ENCODE measurements at places on chromosomes 2 and 18. TPM values are rescaled to one million over a fixed set of nuclear protein-coding genes. Genes with fewer than 3 reads are reported as not detected.

RAB27B gene
- total RNA-seq, result 0.11 TPM

LONRF2 gene
- not detected for total RNA-seq

PLEKHH2 gene
- total RNA-seq, result not detected

MRPL53 gene
- 91.4 TPM for total RNA-seq

SLC4A5 gene
- 0.65 TPM for total RNA-seq

ATP8B1 gene
- total RNA-seq, result not detected

TCF7L1 gene
- total RNA-seq, result not detected

SERPINB4 gene
- not detected for total RNA-seq

DNA sequence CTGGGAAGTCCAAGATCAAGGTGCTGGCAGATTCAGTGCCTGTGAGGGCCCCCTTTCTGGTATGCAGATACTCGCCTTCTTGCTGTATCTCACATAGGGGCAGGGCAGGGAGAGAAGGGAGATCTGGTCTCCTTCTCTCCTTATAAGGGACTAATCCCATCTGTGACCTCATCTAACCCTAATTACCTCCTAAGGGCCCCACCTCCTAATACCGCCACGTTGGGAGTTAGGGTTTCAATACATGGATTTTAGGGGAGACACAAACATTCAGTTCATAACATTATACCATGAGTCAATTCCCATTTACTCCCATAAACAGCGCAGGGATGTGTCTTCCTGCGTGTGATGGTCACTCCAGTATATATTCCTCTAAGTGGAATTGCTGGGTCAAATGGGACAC is 73.8 kb upstream of the TXNDC2 start:
- no peaks in the 10 kb centered on the region for H3K4me1 ChIP-seq
- no peak overlapping the region for H3K27ac ChIP-seq
- H3K36me3 ChIP-seq, result no peaks in the 10 kb centered on the region
- H3K27me3 ChIP-seq, result no peaks in the 10 kb centered on the region
- DNase-seq, result no peak

- H3K4me3 ChIP-seq, result no peak overlapping the region
- no peak overlapping the region for H3K27ac ChIP-seq
- peak; percentile 53 for DNase-seq
- H3K4me1 ChIP-seq, result peaks cover 15% of the 10 kb centered on the region
These were observed 58.2 kb upstream of the NEUROD1 start for GRCh38 chr2:181738563-181738962.

GRCh38 chr2:203578759-203579643 is 43.9 kb upstream of the RAPH1 start:
- H3K4me3 ChIP-seq, result no peak overlapping the region
- H3K27ac ChIP-seq, result no peak overlapping the region
- no peaks in the 10 kb centered on the region for H3K27me3 ChIP-seq
- no peak for DNase-seq

- peaks cover 44% of the 10 kb centered on the region for H3K4me1 ChIP-seq
- H3K4me3 ChIP-seq, result no peak overlapping the region
- H3K27ac ChIP-seq, result no peak overlapping the region
- DNase-seq, result peak; percentile 74
These were observed 136.6 kb upstream of the RMP24 start for GRCh38 chr18:35835833-35836232.

DNA sequence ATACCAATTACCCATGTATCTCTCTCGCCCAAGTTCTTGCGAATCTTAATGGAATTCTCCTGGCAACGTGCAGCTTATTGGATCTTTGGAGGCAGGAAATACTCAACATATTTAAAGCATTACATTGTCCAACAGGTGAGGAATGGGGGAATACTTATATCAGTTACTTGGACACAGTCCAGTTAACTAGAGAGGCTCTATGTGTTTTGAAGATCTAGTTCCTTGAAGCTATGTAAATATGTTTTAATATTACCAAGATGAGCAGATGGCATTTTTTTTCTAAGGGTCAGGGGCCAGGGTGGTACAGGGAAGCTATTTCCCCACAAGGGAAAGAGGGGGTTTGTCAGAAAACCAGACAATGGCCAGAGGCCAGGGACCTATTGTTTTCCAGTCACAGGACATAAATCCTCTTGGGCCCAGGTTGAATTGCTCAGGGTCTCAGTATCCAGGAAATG is 26.8 kb upstream of the MC5R start:
- H3K4me1 ChIP-seq, result peaks cover 26% of the 10 kb centered on the region
- no peak overlapping the region for H3K27ac ChIP-seq
- no peak overlapping the region for H3K4me3 ChIP-seq
- H3K36me3 ChIP-seq, result no peaks in the 10 kb centered on the region
- no peak for DNase-seq

DNA sequence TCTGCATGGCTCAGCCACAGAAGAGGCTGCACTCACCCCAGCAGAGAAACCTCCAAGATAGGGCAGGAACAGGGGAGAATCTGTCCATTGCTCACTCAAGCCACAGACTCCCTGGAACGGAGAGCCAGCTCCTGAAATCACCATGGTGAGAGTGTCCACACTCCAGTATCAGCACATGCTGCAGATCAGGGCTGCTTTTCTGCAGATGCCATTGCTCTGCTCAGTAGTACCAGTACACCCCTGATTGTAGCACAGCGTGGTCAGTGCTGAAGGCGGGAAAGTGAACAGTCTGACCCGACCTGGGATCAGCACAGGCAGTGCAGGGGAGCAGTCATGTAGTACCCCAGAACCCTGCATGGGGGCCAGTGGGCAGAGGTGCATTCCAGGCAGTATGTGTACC is 73.9 kb downstream of the GYPC start:
- peaks cover 2% of the 10 kb centered on the region for H3K27me3 ChIP-seq
- DNase-seq, result no peak
- H3K4me3 ChIP-seq, result no peak overlapping the region
- no peaks in the 10 kb centered on the region for H3K4me1 ChIP-seq
- H3K36me3 ChIP-seq, result no peaks in the 10 kb centered on the region
- H3K27ac ChIP-seq, result no peak overlapping the region

- H3K27ac ChIP-seq, result no peak overlapping the region
- no peaks in the 10 kb centered on the region for H3K27me3 ChIP-seq
- DNase-seq, result no peak
- no peak overlapping the region for H3K4me3 ChIP-seq
- peaks cover 3% of the 10 kb centered on the region for H3K36me3 ChIP-seq
- no peaks in the 10 kb centered on the region for H3K4me1 ChIP-seq
These were observed 209.6 kb downstream of the HDAC4 start for GRCh38 chr2:239190921-239191885.

GRCh38 chr2:43328832-43329231 is 102.4 kb upstream of the ZFP36L2 start:
- no peaks in the 10 kb centered on the region for H3K27me3 ChIP-seq
- no peak for DNase-seq

DNA sequence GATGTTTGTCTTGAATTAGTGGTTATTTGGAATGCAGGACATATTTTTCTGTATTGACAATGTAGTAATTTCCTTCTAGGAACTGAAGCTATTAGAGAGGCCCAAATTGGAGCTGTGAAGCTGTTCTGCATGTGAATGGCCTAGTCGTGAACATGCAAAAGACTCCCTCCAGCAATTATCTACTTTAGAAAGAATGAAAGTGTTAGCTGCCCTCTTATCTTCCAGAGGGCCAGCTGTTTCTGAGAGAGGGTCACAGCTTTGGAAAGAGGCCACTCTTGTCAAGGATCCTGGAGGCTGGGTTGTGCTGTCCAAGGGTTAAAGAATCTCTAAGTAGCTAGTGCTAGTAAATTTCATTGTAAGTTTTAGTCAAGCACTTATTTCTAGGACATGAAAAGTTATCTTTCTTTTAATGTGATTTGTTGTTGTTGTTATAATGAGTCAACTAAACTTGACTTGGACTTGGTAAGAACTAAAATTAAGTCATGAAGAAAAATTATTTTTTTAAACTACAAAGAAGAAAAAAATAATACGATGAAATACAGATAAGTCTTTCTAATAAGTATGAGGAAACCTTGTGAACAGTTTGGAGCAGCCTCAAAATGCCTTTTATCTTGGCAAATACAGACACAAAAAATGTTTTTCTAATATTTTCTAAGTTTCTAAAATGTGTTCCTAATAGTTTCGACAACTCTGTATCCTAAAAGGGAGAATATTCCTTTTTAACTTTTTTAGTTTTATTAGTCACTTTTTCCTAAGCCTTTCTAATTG is 36.8 kb downstream of the DPP4 start:
- no peak for DNase-seq
- no peak overlapping the region for H3K4me3 ChIP-seq
- no peaks in the 10 kb centered on the region for H3K27me3 ChIP-seq
- no peak overlapping the region for H3K27ac ChIP-seq

- no peak overlapping the region for H3K27ac ChIP-seq
- DNase-seq, result no peak
- H3K36me3 ChIP-seq, result peaks cover 8% of the 10 kb centered on the region
- peak overlapping the region; percentile 95 for H3K4me3 ChIP-seq
- H3K4me1 ChIP-seq, result peaks cover 39% of the 10 kb centered on the region
- no peaks in the 10 kb centered on the region for H3K27me3 ChIP-seq
These were observed 878 bp downstream of the FBXO15 start for GRCh38 chr18:74146756-74147155.

DNA sequence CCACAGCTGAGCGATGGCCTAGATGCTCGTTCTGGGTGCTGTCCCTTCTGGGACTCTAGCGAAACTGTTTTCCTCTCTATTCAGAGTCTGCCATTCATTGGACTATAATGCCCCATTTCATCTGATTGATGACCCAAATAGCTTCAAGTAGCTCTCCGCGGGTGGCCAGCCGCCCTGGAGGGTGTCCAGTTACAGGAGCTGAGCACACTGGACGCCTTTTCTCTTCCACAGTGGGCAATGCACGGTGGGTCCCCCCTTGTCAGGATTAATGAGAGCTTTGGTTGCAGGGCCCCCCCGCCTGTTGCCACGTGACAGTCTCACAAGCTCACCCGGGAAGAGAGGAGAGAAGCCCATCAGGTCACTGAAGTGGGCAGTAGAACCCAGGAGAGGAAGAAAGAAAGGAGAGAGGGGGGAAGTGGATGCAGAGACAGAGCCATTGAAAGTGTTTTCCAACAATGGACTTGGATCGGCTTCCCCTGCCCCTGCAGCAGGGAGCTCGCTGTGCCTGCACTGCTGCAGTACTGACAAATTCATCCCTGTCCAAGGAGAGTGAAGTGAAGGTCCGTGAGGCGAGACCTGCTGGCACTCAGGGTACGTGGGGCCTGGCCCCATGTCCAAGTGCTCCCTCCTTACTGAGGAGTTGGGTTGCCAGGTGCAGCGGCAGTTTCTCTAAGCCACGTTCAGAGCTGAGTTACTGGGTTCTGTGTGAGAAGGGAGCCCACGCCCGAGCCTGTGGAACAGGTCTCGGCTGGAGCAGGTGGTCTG is 44.8 kb downstream of the DIPK1C start:
- no peaks in the 10 kb centered on the region for H3K36me3 ChIP-seq
- H3K27me3 ChIP-seq, result no peaks in the 10 kb centered on the region

- no peak overlapping the region for H3K4me3 ChIP-seq
- H3K4me1 ChIP-seq, result no peaks in the 10 kb centered on the region
- no peak overlapping the region for H3K27ac ChIP-seq
- H3K27me3 ChIP-seq, result no peaks in the 10 kb centered on the region
These were observed 222.8 kb upstream of the CDH7 start for GRCh38 chr18:65527879-65528633.

DNA sequence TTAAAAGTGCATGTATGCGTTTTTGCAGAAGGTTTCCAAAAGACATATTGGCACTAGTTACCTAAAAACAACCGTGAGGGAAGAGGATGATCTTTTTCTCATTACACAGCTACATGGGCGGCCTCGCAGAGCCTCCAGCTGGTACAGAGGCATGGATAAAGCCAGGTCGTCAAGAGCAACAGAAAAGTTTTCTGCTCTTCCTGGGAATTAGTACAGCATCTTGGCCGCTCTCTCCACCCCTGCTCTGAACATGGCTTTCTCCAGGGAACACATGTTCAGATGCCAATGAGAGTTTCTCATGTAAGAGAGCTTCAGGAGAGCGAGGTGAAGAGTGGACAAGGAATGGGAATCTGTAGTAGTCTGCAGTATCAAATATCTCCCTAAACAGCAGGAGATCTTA is 108.4 kb downstream of the ZEB2 start:
- no peaks in the 10 kb centered on the region for H3K27me3 ChIP-seq
- H3K27ac ChIP-seq, result no peak overlapping the region
- H3K36me3 ChIP-seq, result peaks cover 8% of the 10 kb centered on the region
- no peak for DNase-seq
- no peak overlapping the region for H3K4me3 ChIP-seq

- 0 out of 2 replicates have a peak, but pooled peaks cover 2% of the 10 kb centered on the region for H3K27me3 ChIP-seq
- DNase-seq, result no peak
- H3K27ac ChIP-seq, result no peak overlapping the region
- no peak overlapping the region for H3K4me3 ChIP-seq
- H3K4me1 ChIP-seq, result no peaks in the 10 kb centered on the region
- no peaks in the 10 kb centered on the region for H3K36me3 ChIP-seq
These were observed 115.4 kb downstream of the GATA6 start for GRCh38 chr18:22284581-22285360.

DNA sequence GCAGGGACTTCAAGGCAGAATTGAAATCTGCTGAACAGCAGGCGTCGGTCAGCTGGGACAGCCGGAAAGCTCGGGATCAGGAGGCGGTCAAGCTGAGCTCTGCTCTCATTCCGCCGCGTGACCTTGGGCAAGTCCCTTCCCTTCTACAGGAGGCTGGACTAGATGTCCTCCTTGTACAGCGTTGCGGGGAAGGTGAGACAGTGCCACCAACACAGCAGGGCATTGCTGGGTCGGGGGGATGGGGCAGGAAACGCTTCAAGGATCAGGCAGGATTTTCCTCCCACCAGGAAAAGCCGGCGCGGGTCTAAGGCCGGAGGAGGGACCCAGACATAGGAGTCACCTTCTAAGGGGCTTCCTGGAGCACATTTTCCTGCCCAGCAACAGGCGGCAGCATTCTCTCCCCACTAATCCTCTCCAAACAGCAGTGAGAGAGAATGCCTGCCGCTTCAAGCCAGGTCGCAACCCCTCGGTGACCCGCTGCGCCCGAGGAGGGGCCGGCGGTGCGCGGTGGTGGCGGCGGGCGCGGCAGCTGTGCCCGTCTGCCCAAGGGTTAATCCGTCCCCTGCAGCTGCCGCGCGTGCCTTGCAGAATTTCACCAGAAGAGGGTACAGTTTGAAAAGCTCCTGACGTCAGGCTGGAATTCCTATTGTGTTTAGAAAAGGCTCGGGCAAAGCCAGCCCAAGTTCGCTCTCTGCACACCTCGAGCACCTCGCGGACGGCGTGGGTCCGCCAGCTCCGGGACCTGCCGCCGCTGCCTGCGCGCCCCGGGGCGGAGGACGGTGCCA is at the start of gene KCNF1:
TSS of gene KCNF1 (plus strand) at position 644 of the 785 bp plus-strand sequence. CDS start 493 bp downstream, outside the sequence.
- peaks cover 3% of the 10 kb centered on the region for H3K4me1 ChIP-seq
- no peak for DNase-seq
- H3K4me3 ChIP-seq, result no peak within 1 kb of the TSS
- no peak within 1 kb of the TSS for H3K27ac ChIP-seq

GRCh38 chr2:166609183-166609959 is 115.3 kb upstream of the SCN7A start:
- no peaks in the 10 kb centered on the region for H3K36me3 ChIP-seq
- H3K27ac ChIP-seq, result no peak overlapping the region
- no peak overlapping the region for H3K4me3 ChIP-seq
- no peaks in the 10 kb centered on the region for H3K27me3 ChIP-seq
- DNase-seq, result no peak
- H3K4me1 ChIP-seq, result no peaks in the 10 kb centered on the region
